ENCODE measurements at places on chromosomes 7 and 10. TPM values are rescaled to one million over a fixed set of nuclear protein-coding genes. Genes with fewer than 3 reads are reported as not detected.

GRCh38 chr7:67788669-67789068 lies 792.0 kb downstream of the TYW1 start:
- no peaks in the 10 kb centered on the region for H3K27me3 ChIP-seq
- H3K4me1 ChIP-seq, result no peaks in the 10 kb centered on the region
- no peak overlapping the region for H3K4me3 ChIP-seq
- DNase-seq, result peak; percentile 8
- H3K27ac ChIP-seq, result no peak overlapping the region

- peaks cover 14% of the 10 kb centered on the region for H3K4me1 ChIP-seq
- H3K27ac ChIP-seq, result no peak overlapping the region
- H3K27me3 ChIP-seq, result peaks cover 38% of the 10 kb centered on the region
- H3K36me3 ChIP-seq, result no peaks in the 10 kb centered on the region
- DNase-seq, result peak; percentile 46
Observed at GRCh38 chr10:129971381-129972144, 7.5 kb upstream of the EBF3 start.

Gene LBX1
- total RNA-seq, result not detected

GRCh38 chr7:130486114-130486953 lies 5.6 kb upstream of the MEST start:
- DNase-seq, result peak; percentile 91
- H3K27ac ChIP-seq, result peak overlapping the region; percentile 75
- no peak overlapping the region for H3K4me3 ChIP-seq
- no peaks in the 10 kb centered on the region for H3K4me1 ChIP-seq
- no peaks in the 10 kb centered on the region for H3K27me3 ChIP-seq
- no peaks in the 10 kb centered on the region for H3K36me3 ChIP-seq

GRCh38 chr10:110600487-110601101 lies 33.1 kb downstream of the SMC3 start:
- no peak overlapping the region for H3K4me3 ChIP-seq
- H3K36me3 ChIP-seq, result peaks cover 55% of the 10 kb centered on the region
- H3K4me1 ChIP-seq, result no peaks in the 10 kb centered on the region
- DNase-seq, result peak; percentile 21

All from thyroid gland (tissue), 4 donors.